ENCODE measurements at places on chromosomes 12 and 14.

GRCh38 chr12:132327336-132328171 lies 1.8 kb downstream of the GALNT9 start:
- DNase-seq = no peak

DNA sequence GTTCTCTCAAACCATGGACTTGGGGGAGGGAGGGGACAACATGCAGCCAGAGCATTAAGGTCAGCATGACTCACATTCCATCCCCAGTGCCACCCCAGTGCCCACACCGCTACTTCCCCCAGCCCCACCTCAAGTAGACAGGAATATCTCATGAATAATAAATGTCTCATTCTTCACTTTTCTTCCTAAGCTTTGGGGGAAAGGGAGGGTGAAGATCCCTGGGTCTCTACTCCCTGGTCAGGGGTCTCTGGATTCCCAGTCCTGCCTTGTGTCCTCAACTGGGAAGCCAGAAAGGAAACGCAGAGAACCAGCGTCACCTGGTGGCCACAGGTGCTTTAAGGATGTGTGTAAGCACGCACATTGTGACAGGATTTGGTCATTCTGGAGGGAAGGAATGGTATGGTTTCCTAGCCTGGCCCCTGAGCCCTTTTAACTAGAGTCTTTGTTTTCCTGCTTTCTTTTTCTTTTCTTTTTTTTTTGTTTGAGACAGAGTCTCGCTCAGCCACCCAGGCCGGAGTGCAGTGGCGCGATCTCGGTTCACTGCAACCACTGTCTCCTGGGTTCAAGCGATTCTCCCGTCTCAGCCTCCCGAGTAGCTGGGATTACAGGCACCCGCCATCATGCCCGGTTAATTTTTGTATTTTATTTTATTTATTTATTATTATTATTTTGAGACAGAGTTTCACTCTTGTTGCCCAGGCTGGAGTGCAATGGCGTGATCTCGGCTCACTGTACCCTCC lies 3.4 kb downstream of the GPR84 start:
- DNase-seq = no peak

- no peak for DNase-seq
Measured at GRCh38 chr14:66092206-66092605, 394.0 kb upstream of the CCDC196 start.

- DNase-seq = no peak
Measured at GRCh38 chr14:49984424-49984823, 91.5 kb downstream of the ARF6 start.

DNA sequence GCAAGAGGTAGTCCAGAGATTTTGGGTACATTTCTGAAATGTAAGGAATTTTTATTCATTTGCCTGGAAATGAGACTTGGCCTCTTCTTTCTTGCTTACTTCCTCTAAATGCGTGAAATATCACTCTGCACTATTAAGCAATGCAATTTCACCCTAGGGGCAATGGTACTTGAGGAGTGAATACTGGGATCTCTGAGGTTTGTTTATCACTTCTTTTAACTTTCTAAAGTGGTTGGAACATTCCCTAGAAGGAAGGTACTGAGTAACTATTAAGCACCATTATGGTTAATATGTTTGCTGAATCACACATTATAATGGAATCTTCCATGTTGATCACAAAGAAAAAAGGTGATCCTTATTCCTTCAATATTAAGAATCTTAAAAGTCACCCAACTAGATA lies 120.9 kb upstream of the CAND1 start:
- DNase-seq = no peak

- DNase-seq = no peak
Measured at GRCh38 chr12:113870890-113871289, 95.2 kb downstream of the RBM19 start.

- DNase-seq = no peak
Measured at GRCh38 chr14:91371011-91371989, 46.3 kb downstream of the CCDC88C start.

GRCh38 chr12:20631711-20632110 lies 63.4 kb upstream of the SLCO1C1 start:
- DNase-seq = no peak

DNA sequence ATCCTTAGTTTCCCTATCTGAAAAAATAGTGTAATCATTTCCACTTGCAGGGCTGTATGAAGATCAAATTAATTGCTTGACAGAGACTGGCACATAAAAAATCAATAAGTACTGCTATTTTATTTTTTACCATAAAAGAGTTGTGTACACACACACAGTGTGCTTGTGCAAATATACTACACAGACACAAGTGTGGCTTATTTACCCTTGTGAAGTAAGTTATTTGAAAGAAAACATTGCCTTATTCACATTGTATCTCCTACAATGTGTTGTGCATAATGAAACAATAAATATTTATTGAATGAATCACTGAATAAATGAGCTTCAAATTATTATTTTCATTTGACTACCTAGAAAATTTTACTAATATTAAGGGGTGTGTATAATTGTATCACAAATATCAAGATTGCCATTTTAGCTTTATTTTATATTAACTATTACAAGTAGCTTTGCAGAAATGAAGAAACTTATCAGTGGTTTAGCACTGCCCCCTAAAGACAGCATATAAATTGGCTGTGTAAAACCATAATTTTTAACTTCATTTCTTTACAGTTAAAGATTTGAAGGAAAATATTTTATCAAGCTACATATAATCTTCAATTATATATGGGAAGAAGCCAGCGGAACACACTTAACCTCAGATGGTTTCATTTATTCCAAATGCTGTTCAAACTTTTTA lies 11.3 kb downstream of the GARIN6 start:
- no peak for DNase-seq

- no peak for DNase-seq
Measured at GRCh38 chr12:12350868-12351463, 924 bp upstream of the MANSC1 start.

GRCh38 chr12:34300376-34301250 lies 278.3 kb downstream of the ALG10 start:
- DNase-seq = no peak

- DNase-seq = no peak
Measured at GRCh38 chr14:80390906-80391305, 179.6 kb upstream of the DIO2 start.

DNA sequence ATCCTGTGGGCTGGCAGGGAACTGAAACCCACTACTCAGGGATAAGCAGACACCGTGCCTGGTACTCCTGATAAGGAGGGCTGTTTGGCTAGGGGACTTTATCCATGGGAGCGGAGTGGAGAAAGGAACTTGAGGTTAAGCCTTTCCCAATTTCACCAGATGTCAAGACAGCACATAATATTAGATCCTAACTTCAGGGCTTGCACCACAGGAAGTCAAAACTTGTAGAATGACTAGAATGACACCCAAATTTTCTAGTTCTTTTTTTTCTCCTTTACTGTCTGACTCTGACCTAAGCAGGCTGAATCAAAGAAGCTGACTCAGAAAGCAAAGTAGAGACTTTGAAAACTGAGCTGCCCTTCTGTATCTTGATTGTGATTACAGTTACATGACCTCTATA lies 7.1 kb upstream of the CGRRF1 start:
- no peak for DNase-seq

DNA sequence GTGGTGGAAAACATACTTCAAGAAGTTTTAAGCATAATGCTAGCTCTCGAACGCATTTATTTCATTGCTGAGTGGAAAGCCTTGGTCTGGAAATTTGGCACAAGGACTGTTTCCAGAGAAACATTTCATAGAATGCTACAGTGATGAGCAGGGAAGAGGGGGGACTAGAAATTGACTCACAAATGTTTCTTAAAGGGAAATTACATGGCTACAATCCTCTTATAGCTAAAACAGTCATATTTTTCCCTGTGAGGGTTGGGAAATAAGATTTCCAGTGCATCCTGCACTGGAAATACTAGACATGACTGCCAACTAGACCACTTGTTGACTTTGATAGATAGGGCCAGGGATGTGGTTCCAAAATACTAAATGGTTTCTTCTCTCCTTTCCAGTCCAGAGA lies 197.3 kb upstream of the RGS6 start:
- DNase-seq = no peak
